Right atrium auricular region (tissue), 2 donors: ENCODE measurements at places on chromosomes 1 and 21. TPM values are rescaled to one million over a fixed set of nuclear protein-coding genes. Genes with fewer than 3 reads are reported as not detected.
A peak's percentile ranks its signal among the peaks of the same experiment; 100 is the strongest.

Gene MTHFR
- 38.5 TPM for total RNA-seq

Gene RASSF5
- total RNA-seq = 9.9 TPM

DNA sequence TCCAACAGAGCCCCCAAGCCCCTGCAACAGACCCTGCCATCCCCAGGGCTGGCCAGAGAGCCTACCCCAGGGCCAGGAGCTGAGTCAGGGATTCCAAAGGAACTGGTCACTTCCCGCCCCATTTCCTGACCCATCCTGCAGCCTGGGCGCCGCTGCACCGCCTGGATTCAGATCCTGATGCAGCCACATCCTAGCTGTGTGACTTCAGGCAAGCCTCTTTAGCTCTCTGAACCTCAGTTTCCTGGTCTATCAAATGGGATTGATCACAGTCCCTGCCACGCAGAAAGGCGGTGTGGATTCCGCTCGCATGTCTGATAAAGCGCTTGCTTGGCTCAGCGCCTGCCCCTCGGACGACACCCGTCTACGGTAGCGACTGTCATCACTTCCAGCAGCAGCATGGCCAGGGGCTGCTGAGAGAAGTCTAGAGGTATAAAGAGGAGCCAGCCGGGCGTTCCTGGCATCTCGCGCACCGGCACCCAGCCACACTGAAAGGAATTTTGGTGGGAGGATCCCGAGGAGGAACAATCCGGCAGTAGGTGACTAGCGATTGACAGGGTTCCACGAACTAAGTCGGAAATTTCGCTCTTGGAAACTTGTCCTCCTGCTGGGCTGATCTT lies 10.1 kb downstream of the EPHA2 start:
- DNase-seq = peak; percentile 91

GRCh38 chr1:183575606-183576005 lies 14.7 kb downstream of the NCF2 start:
- no peak for DNase-seq

DNA sequence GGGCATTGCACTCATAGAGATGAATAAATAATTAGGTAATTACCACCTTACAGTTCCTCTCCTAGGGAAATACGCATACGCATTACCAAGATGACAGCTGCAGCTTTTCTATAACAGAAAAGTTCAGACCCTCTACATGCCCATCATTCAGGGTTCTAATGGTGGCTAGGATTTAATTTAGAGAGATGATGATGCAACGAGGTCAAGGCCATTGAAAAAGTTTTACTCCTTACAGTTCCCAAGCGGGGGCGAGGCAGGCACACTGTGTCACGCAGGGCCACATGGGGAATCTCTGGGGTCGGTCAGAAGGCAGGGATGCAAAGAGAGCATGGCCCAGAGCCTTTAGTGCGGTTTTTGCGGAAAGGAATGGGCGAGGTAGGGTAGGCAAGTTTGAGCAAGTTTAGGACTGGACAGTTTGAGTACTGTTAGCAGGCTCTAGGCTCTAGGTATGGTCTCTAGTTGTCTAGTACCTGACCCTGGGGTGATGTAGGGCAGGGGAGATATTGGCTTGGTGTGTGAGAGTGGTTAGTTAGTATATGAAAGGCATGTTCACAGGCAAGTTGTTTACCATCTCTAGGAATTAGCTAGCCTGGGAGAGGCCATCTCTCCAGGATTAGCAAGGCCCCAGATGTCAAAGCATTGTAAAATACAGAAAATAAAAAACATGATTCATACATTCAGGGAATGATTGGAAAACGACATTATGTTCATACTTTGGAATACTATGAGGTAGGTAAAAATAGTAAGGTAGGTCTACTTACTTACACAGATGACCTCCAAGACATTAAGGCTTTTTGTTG lies 29.6 kb upstream of the ID3 start:
- no peak for DNase-seq

- no peak for DNase-seq
These were observed 2.9 kb downstream of the GFI1 start for GRCh38 chr1:92483610-92484471.

DNA sequence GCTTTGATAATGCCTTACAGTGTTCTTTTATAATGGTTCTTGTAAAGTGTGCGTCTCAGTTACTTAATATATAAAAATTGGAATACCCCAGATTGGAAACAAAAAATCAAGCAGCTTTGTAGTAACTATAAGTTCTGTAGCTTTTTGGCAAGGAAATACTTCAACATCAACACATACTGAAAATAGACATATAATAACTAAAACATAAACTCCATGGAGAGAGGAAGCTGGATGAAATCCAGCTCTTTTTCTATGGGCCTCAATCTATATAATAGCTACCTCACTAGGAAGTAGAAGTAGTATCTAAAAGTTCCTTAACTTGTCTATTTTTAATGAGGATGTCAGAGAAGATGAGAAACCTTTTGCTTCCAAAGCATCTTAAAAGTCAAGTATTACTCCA lies 313.3 kb upstream of the NFIA start:
- no peak for DNase-seq

DNA sequence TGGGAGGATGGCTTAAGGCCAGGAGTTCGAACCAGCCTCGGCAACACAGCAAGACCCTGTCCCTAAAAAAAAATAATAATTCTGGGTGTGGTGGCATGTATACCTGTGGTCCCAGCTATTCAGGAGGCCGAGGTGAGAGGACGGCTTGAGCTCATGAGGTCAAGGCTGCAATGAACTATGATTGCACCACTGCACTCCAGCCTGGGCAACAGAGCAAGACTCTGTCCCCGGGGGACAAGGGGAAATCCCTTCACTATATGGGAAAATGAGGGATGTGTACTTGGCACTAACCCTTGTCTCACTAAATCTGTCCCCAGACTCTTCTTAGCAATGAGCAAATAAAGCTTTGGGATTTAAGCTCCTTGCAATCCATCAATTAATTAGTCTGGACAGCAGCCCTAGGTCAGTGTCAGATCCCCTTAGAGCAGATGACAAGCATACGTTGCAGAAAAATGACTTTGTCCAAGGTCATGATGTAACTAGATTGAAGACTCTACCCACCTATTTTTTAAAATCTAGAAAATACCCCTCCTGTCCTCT lies 9.4 kb downstream of the KDM5B start:
- DNase-seq = no peak

DNA sequence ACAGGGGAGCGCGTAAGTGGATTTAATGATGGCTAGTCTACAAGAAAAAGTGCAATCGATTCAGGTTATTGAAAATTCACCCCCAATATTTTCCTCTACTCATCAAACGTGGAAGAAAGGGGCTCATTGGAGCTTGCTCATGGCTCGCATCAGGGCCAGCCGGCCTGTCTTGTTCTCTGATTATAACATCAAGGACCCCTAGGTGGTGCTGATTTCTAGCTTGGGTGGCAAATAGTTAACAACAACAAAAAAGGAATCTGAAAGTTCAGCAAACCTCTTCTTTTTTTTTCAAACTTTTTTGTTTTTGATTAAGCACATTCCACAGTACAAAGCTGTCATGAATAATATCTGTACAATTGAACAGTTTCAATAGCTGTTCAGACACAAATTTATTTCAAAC lies 35.8 kb upstream of the SOD1 start:
- no peak for DNase-seq

Gene TNFRSF9
- total RNA-seq = not detected

DNA sequence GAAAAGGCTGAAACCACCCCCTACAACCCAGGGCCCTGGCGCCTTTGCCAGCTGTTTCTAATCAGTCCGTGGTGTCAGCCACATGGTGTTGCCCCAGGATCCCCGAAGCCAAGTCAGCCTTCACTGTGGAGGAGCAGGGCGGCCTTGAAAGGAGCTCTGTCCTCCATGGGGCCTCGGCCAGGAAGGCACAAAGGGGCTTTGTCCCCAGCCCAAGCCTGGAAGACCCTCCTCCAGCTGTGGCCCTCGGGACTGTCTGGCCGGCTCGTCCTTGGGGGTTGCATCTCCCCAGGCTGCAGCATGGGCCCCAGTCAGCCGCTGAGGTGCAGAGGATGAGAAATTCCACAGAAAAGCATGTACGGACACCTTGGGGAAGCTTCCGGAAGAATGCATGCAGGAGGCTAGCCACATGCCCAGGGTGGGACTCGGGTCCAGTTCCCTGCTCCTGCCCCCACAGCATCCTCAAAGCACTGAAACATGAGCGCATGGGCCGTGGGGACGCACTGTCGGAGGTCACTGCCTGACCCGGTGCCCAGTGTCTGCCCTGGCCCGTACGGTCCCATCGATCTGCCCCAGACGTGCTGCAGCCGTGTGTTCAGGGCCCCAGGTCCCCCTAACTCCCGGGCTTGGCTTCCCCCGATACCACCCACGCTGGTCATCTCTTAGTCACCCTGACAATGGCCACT lies 38.6 kb upstream of the POFUT2 start:
- DNase-seq = no peak

Gene FABP3
- 3,527 TPM for total RNA-seq

DNA sequence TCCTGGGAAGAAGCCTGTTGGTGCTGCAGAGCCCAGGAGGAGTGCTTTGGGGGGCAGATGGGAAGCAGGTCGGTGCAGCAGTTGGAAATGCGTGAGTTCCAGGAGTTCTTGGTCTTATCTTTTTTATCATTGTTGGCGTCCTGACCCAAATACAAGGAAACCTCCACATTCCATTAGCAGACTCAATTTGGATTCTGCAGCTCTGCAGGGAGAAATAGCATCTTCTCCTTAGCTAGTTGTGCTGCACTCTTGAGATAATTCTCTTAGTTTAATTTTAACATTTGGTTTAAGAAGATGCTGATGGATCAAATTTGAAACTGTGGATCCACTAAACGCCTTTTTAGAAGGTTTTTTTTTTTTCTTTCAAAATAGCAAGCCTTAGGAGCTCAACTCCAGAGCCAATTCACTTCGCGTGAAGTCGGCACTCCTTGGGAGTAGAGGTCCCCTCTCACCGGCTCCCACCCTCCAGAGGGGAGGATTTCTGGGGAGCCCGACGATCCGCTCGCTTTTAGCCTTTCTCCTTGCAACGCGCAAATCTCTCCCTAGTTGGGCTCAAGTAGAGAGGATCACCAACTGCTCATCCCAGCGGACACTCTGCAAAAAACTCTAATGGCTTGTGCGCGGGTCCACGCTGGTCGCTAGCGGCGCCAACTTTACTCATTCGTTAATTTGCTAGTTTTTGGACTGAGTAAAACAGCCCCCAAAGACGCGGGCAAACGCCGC lies 1.3 kb downstream of the PLD5 start:
- DNase-seq = no peak

Gene ANKRD35
- 2.4 TPM for total RNA-seq

Gene NBPF15
- total RNA-seq = 5.5 TPM

- DNase-seq = no peak
These were observed 19.1 kb downstream of the FMO1 start for GRCh38 chr1:171267391-171267790.

Gene TSPEAR
- not detected for total RNA-seq

DNA sequence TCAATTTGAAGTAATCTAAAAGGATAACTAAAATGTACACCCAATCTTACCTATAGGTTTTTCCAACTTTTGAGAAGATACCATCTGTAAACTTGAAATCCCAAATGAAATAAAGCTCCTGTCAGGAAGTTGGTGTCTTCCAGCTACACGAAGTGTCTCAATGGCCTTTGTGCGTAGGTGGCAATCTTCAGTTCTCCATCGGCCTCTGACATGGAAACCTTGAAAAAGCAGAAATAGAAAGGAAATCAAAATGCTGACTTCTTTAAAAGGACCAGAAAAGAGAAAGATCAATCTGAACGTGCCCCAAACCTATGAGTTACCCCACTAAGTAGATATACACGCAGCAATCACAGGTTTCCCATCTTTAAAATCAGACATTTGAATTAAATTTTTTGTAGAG lies 10.0 kb downstream of the MKNK1 start:
- no peak for DNase-seq

DNA sequence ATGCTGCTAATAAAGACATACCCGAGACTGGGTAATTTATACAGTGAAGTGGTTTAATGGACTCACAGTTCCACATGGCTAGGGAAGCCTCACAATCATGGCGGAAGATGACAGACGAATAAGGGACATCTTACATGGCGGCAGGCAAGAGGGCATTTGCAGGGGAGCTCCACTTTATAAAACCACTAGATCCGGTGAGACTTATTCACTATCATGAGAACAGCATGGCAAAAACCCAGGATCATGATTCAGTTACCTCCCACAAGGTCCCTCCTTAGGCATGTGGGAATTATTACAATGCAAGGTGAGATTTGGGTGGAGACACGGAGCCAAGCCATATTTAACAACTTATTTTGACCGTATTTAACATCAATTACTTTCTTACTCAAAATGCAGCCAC lies 739.0 kb downstream of the NCAM2 start:
- DNase-seq = no peak

- no peak for DNase-seq
These were observed 33.9 kb downstream of the DNAJC6 start for GRCh38 chr1:65343286-65343685.

Gene PTPN22
- total RNA-seq = 0.33 TPM

DNA sequence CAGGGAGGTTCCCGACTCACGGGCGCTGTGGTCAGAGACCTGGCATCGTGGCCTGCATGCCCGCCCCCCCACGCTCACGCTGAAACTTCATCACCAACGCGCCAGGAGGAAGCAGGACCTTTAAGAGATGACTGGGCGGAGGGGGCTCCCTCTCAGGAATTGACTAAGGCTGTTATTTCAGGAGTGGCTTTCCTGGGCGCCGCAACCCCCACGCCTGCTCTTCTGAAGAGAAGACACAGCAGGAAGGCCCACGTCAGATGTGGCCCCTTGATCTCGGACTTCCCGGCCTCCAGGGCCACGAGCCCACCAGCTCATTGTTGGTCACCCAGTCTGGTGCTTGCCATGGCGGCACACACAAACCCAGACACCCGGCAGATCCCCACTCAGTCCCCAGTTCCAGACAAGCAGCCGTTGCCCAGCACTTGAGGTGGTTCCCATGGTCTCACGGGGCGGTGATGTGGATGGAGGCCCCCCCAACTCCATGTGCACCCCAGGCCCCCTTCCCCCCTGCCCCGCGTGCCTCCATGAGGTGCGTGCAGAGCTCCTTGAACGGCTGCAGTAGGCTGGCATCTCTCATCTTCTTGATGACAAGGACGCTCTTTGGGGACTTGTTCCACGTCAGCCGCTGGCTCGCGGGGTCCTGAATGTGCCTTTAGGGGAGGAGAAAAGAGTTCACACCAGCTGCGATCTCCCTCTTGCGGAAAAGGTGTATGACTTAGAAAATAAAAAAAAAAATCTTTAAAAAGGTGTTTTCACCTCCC lies 21.4 kb downstream of the NADK start:
- no peak for DNase-seq

- DNase-seq = no peak
These were observed 43.2 kb downstream of the NEK2 start for GRCh38 chr1:211632117-211632807.

GRCh38 chr21:30491963-30492428 lies at the start of gene KRTAP19-3:
Gene KRTAP19-3, minus strand, starts transcription at chr21:30492013. Its CDS starts 56 bp downstream, at chr21:30491957.
- DNase-seq = no peak
